ENCODE measurements at places on chromosomes 16 and 17.

- DNase-seq, result no peak
These were observed 13.4 kb downstream of the GINS2 start for GRCh38 chr16:85675251-85675874.

GRCh38 chr16:52757746-52758472, 211.0 kb upstream of the TOX3 start:
- no peak for DNase-seq

DNA sequence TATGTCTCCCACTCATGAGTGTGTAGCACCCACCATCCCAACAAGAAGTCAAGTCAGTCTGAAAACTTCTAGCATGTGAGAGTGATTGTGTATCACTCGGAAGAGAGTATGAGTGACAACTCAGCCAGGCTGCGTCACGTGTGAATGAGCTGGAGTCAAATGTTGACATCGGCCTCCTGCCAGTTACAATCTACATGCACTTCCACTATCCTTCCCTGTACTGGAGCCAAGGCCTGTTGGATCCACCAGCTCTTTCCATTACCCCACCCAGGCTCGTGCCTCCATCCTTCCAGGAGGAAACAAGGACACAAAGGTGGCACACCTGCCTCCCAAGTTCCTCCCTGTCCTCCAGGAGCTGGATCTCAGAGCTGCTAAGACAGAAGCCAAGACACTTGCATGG, 64.5 kb downstream of the ASIC2 start:
- no peak for DNase-seq

GRCh38 chr16:3854750-3855541, 25.6 kb downstream of the CREBBP start:
- DNase-seq, result no peak

GRCh38 chr17:44387804-44388203, 1.6 kb downstream of the ITGA2B start:
- no peak for DNase-seq
